ENCODE measurements at places on chromosomes 6 and 20.

DNA sequence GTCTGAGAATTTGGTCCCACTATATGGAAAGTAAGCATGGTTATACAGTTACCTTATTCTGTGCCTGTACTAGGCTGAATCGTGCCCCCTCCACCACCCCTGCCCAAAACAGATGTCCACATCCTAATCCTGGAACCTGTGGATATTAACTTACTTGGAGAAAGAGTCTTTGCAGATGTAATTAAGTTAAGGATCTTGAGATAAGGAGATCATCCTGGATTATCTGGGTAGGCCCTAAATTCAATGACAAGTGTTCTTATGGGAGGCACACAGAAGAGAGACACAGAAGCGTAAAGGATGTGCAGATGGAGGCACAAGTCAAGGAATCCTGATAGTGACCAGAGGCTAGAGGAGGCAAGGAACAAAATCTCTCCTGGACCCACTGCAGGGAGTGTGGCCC lies 116.7 kb upstream of the MAN1A1 start:
- DNase-seq, result no peak

GRCh38 chr6:3750317-3751076 lies 1.0 kb downstream of the PXDC1 start:
- DNase-seq, result no peak

GRCh38 chr6:53210811-53211210 lies 62.2 kb upstream of the GCM1 start:
- no peak for DNase-seq

DNA sequence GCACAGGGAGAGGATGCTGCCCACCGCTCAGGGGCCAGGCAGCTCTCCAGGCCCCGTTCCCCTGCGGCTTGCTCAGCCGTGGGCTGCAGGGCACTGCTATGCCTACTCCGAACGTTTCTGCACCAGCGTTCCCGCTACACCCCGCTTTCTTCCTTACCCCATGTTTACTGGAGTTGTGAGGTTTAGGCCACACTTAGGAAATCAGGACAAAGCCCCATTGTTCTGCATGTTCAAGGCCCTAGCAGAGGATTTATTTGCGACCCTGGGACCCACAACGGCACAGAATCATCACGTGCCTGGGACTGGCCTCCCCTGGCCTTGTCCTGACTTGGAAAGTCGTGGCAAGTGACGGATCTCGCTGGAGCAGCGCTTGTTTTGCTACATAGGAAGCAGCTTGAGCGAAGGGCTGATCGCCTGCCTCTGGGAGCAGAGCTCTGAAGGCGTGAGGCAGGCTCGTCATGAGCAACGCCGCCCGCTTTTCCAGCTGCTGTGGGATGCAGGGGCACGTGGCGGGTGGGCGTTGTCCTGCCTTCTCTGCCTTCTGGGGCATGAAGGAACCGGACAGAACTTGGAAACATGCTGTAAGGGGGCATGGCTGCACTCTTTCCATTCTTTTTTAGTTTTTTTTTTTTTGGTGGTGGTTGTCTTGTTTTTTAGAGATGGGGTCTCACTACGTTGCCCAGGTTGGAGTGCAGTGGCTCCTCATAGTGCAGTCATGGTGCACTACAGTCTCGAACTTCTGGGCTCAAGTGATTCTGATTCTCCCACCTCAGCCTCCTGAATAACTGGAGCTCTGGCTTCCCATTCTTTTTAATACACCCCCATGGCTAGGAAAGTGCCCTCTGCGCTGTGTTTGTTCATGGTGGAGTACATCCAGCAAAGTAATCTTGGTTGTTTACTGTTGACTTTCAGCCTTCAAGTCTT lies 14.6 kb upstream of the TMEM181 start:
- DNase-seq, result no peak

DNA sequence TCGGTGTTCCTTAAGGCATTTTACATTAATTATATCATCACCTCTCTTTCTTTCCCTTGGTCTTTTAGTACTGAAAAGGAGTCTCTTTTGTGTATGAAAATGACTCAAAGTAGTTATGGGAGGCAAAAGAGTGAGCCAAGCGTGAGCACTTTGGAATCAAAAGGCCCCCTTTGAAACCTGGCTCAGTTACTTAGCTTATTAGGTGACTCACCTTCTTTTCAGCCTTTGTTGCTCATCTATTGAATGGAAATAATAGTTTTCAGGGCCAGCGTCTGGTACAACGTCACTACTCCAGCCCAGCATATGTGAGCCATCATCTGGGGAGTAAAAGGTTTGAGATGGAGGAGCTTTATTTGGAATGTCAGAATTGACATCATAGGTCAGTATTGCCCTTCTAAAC lies 147.4 kb upstream of the SCGN start:
- DNase-seq, result no peak

- DNase-seq, result no peak
Observed at GRCh38 chr6:79302341-79302740, 67.9 kb upstream of the HMGN3 start.

DNA sequence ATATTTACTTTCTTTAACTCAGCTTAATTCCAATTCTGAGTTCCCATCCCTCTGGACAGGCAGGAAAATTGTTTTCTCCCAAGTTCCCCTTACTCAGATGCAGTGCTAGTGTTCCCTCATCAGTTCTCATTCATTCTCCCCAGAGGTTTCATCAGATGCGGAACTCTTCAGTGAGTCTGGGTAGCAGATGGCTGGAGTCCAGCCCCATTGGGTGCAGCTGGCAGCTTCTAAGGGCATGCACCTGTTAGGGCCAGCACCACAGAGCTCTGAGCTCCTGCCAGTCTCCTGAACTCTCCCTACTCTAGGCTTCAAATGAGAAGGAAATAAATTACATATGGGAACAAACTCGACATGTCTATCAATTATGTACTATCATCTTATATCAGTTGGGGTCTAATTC lies 76.6 kb downstream of the SOD2 start:
- no peak for DNase-seq

- DNase-seq, result no peak
Observed at GRCh38 chr20:46757135-46757534, 47.7 kb downstream of the SLC2A10 start.

DNA sequence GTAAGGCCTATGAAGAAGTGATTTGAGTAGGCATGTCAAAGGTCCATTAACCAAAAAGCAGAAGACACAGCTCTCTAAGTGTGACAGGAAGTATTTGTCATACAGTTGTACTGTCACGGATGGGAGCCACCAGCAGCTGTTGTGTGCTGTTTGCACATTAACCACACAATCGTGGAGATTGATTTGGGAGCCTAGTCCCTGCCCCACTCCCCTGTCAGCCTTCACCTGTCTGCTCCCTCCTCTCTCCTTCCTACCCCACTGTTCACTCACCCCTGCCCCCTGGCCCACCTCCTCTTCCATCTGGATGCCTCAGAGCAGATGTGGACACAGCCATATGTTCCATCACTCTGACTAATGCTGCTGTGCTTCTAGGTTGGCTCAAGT lies 124.7 kb upstream of the SPACA1 start:
- DNase-seq, result no peak

- no peak for DNase-seq
Observed at GRCh38 chr6:166565084-166565967, 21.2 kb downstream of the RAMACL start.

DNA sequence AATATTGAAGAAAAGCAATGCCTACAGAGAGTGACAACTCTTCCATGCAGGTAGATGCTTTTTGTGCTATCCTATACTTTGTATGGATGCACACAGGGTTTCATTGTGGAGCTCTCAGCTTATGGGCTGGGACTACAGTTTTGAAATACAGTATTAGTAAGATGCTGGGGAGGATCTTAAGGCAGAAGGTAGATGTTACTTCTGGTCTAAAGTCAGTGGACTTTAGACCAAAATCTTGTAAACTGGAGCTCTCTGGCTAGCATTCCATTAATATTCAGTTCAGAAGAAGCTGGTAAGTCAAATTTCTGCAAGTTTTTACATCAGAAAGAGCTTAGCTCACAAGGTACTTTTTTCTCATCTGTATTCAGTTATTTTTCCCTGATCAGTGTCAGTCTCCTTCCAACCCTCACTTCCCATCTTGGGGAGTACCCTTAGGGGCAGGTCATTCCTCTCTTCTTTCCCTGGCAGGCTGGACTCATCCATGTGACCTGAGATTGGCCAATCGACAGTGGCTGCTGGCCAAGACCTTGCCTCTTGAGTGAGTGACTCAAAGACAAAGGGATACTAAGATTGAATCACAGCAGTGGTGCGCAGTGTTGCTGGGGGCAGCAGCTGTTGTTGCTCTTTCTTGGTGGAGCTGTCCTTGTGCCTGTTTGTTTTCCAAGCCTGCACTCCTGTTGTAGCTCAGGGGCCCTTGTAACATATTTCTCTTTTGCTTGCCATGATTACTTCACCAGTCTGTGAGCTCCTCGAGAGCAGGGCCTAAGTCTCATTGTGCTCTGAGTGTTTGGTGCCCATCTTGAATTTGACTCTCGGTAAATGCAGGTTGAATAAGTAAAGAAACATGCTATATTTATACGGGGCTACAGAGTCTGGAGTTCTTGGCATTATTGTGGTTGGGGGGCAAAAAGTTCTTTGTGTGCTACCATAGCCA lies 2.8 kb upstream of the PHF20 start:
- peak; percentile 98 for DNase-seq

DNA sequence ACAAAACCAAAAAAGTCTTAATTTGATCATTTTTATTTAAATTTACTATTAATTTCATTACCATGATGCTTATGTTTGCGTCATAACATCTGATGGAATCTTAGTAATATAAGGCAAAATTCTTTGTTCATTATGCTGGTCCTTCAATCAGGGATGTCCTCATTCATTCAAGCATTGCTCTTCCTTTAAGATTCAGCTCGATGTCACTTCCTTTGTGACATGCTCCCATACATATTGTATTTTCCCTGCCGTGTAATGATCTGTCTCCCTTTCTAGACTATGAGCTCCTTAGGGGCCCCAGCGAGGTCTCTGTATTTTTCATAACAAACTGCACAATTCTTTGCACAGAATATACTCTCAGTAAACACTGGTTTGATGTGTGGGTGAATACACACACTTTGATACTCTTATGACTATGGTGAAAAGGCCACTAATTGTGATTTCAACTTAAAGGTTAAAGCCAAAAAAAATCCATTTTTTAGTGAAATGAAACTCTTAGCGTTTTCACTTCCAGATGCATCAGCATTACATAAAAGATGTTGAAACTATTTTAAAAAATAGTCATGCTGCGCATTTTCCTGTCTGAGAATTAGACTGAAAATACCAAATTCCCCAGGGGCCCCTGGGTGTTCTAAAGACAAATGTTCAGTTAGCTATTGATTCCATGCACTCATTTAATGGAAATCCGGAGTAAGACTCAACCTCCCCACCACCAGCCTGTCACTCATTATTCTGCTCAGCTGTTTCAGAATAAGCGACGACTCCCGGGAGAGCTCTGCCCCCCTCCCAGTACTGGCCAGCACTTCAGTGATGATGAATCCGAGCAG lies 169.7 kb downstream of the ATXN1 start:
- no peak for DNase-seq

DNA sequence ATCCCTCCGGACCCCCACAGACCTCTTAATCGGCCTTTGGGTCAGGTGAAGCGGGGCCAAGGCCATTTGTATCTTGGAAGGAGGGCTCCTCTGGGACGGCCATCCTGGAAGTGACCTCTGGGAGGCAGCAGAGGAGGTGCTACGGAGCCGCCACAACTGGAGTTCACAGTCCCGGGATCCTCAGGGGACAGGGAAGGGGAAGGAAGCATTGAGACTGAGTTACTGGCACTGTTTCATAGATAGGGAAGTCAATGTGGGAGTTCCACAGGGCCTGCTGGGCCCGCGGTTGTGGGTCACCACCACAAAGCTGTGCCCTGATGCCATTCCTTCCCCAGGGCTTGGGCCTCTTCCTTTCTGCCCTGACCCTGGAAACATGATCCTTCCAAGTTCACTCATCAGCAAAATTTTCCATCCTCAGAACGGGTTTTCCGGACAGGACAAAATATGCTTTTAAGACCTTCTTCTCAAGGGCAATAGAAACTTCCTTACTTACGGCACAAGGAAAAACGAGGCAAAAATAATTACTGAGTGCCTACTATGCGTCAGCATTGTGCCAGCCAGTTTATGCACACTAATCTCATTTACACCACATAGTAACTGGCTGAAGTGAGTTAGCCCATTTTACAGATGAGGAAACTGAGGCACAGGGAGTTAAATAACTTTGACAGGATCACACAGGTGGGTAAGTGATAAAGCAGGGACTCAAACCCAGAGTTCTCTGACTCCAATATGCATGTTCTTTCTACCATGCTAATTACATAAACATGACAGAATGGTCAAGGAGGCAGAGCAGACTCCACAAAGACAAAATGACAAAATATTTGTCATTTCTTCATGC lies 143.8 kb downstream of the UNC5CL start:
- DNase-seq, result no peak

- no peak for DNase-seq
Observed at GRCh38 chr20:53070706-53071392, 98.7 kb downstream of the TSHZ2 start.

DNA sequence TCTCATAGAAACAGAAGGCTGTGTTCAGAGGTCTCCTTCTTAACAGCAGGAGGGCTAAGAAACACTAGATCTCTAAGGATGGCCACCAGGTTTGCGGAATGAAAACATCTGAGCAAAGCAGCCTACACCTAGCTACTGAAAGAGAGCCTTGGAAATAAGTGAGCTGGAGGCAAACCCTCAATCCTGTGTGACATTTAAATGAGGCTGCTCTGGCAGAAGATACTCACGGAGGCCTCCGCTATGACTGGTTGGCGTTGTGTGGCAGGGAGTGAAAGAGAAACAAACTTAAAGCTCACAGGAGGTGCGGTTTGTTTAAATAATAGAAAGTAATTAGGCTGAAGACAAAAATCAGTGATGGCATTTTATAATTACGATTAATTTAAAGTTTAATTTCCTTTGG lies 162.0 kb upstream of the RNF217 start:
- DNase-seq, result no peak

GRCh38 chr6:75368151-75368779 lies 83.7 kb upstream of the TMEM30A start:
- no peak for DNase-seq

GRCh38 chr6:123745895-123746294 lies 57.8 kb upstream of the NKAIN2 start:
- DNase-seq, result peak; percentile 2

GRCh38 chr6:41927253-41927652 lies 6.0 kb downstream of the BYSL start:
- no peak for DNase-seq

DNA sequence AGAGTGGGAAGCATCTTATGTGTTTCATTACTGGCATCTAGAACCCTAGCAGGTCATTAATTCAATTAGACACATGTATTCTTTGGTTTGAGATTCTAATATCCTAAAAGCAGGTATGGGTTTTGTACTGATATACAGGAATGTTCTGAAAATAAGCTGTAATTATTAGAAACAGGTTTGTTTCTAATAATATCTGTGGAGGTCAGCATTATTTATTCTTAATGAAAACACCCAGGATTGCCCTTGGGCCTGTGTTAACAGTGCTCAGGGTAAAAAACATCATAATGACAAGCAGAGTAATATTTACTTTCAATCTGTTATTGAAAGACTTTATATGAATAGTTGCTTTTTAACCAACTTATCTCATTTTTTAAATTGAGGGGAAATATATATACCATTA lies 8.0 kb upstream of the TULP4 start:
- DNase-seq, result no peak
